ENCODE measurements at places on chromosomes 6 and 20.

DNA sequence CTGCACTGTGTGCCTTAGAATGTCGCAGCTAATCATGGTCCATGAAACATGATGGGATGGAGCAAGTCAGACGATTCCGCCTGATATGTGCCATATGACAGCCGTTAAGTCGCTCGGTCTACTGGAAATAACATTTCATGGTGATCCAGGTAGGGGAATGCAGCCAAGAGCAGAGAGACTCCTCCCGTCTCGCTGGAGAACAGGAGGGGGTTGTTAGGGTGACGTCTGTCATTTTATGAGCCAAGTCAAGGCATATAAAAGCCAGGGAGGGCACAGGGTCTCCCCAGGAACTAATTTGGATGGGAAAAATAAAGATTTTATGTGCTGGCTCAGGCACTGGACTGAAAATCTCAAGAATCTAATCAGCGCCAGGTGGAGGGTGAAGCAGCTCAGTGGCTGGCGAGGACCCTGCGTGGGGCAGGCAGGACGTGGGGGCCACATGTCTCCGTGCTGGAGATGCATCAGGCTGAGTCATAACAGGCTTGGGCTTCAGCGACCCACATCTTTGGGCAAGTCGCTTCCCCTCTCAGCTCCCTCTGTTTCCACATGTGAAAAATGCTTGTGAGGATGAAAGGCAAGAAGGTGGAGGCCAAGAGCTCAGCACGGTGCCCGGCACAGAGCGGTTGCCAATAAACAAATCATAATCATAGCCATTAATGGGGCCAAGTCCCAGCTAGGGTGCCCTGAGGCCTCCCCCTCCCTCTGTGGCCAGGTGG is 234.6 kb downstream of the ANKRD60 start:
- no peak for DNase-seq

- no peak for DNase-seq
Measured at GRCh38 chr6:134532694-134533624, 215.0 kb upstream of the SGK1 start.

- DNase-seq: peak; percentile 3
Measured at GRCh38 chr6:8657522-8657921, 222.2 kb upstream of the SLC35B3 start.

DNA sequence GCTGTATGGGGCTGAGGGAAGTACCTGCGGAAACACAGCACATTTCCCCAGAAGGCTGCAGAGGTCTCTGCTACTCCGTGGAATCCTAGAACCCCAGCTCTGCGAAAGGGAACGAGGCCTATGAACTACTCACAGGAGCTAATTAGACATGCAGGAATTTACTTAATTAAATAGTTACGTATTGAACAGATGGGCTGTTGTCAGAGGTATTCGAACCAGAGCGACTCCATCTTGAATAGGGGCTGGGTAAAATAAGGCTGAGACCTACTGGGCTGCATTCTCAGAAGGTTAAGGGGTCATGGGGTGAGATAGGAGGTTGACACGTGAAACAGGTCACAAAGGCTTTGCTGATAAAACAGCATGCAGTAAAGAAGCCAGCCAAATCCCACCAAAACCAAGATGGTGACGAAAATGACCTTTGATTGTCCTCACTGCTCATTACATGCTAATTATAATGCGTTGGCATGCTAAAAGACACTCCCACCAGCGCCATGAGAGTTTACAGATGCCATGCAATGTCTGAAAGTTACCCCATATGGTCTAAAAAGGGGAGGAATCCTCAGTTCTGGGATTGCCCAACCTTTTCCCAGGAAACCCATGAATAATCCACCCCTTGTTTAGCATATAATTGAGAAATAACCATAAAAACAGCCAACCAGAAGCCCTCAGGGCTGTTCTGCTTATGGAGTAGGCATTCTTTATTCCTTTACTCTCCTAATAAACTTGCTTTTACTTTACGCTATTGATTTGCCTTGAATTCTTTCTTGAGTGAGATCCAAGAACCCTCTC is 14.7 kb upstream of the SSTR4 start:
- DNase-seq: no peak

Data from foreskin keratinocyte (primary cell).